ENCODE measurements at places on chromosomes 4 and X.

GRCh38 chr4:95102162-95102790, 344.5 kb downstream of the BMPR1B start:
- DNase-seq, result no peak

- DNase-seq, result no peak
Measured at GRCh38 chrX:112687189-112687691, 7.5 kb upstream of the LHFPL1 start.

GRCh38 chr4:12118651-12119213, 690.0 kb upstream of the HS3ST1 start:
- no peak for DNase-seq

GRCh38 chrX:139851730-139852129, 81.1 kb downstream of the ATP11C start:
- DNase-seq, result no peak

GRCh38 chr4:129916991-129917390, 821.0 kb downstream of the C4orf33 start:
- DNase-seq, result no peak

DNA sequence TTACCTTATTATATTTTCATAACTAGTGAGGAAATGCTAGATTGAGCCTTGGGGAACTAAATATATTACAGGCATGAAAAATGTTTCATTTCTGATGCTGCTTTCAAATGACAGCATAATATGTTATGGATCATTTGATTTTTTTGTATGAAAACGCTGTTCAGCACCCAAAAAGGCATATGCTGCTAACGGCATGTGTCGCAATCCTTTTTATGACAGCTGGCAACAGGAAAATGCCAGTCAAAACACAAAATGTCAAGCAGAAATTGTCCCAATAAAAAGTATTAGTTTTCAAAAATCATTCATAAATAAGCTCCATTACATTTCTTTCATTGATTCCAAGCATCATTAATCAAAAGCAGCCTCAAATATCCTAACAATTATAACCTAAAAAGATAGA, 1244.5 kb downstream of the PCDH7 start:
- no peak for DNase-seq

- DNase-seq, result no peak
Measured at GRCh38 chr4:61079976-61080375, 120.2 kb upstream of the ADGRL3 start.

GRCh38 chrX:68727696-68728095, 80.2 kb downstream of the STARD8 start:
- DNase-seq, result no peak

- no peak for DNase-seq
Measured at GRCh38 chr4:183843248-183843671, 61.8 kb upstream of the STOX2 start.

DNA sequence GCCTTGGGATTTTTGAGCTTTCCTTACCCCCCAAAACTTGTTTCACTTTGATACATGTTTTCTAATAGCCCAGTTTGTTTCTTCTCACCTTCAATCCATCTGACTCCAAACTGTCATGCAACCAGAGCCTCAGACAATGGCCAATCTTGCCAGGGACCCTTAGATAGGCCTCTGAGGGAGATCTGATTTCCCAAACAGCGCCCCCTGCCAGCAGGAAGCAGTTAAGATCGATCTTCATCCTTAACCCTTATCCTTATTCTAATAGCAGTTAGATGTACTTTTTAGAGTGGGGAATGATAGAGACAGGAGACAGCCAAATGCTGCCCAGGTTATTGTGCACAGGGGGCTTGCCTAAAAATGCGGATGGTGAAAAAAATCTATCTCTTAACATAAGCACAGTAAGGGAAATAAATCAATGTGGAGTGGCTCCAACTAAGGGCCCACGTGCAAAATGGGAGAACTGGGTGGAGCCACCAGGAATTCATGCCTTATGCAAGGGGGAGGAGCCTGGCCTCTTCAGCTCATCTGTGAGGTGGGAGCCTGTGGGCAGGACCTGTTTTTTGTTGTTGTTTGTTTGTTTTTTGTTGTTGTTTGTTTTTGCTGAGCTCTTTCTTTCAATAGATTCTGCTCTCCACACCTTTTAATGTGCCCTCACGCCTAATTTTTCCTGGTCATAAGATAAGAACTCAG, 833.6 kb upstream of the AGA start:
- DNase-seq, result no peak

- DNase-seq, result no peak
Measured at GRCh38 chrX:92247076-92247475, 467.9 kb downstream of the PCDH11X start.

GRCh38 chr4:176207839-176208238, 12.5 kb upstream of the SPATA4 start:
- DNase-seq, result no peak

DNA sequence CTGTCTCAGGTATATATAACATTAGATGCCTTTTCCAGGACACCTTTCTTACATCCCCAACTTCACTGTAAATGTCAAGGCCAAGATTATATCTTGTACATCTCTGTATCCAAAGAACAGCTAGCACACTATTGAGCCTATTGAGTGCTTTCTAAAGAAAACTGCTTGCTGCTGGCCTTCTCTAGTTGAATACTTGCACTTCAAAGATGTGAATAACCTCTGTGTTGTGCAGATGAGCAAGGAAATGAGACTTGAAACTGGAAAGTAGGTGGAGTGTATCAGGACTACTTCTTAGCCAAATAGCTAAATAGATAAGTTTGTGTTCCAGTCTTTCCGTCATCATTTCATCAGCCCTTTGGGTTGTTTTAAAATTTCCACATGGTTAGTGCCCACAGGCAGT, 704.4 kb upstream of the AMOT start:
- no peak for DNase-seq

GRCh38 chr4:150327262-150327780, 249.1 kb downstream of the DCLK2 start:
- DNase-seq, result no peak

DNA sequence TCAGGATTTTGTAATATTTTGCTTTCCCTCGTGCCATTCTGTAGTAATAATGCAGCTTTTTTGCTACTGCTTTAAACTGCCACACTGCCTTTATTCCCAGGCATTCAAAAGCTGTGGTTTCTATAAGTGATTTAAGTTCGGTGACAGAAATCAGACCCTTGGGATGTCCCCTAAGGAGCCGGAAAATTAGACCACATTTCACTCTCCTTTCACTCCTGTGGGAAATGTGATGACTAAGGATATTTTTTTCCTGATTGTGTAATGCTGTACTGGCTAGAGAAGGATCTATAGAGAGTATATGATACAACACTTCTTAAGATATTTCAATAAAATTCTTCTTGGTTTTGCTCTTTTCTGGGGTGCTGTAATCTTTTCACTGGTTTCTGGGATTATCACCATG, 24.4 kb downstream of the UGT2A3 start:
- no peak for DNase-seq

DNA sequence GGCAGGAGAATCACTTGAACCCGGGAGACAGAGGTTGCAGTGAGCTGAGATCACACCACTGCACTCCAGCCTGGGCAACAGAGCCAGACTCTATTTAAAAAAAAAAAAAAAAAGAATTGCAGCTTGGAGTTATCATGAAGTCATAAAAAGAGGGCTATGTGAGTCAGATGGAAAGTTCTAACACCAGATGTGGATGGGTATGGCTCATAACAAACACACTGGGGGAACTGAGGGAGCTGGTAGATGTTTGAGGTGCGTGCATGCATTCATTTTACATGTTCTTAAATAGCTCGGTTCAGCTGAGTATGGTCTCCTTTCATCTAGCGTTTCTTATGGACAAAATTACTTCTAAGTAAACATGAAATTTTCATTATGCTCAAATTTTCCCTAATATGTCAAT, 11.7 kb downstream of the TRMT2B start:
- DNase-seq, result no peak

DNA sequence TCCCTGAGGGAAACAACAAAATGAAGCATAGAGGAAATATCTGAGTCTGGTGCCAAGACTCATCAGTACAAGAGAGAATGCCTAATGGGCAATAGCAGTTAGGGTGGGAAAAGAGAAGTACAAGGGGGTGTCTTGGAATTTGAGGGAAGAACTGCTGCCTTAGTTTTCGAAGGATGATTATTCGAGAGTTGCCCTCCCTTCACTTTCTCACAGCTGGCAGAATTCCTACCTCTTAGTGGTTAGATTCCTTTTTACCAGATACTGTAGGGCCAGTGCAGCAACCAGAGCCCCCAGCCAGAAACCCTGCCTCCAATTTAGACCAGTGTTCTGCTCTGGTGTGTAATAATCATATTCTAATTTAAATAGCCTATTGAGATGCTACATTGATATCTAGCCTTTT, 56.5 kb downstream of the NFKB1 start:
- no peak for DNase-seq

- DNase-seq, result no peak
Measured at GRCh38 chr4:82275431-82276331, 98.1 kb downstream of the HNRNPD start.

DNA sequence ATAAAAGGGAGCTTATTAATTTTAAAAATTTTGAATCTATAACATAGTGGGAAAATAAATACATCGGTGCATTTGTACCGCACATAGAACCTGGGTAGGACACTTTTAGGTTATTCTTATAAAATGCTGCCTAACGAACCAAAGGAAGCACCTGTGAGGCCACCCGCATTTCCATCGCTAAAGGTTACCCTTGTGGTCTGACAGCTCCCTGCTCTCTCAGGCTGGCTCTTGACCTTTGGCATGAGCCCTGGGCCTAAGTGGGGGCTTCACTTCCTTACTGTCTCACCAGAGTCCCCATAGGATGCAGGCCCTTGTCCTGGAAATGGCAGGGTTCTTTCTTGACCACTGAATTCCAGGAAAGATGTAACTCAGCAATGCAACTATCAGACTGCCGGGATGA, 46.0 kb downstream of the HADH start:
- DNase-seq, result no peak

- no peak for DNase-seq
Measured at GRCh38 chr4:168550064-168550766, 53.4 kb downstream of the PALLD start.

DNA sequence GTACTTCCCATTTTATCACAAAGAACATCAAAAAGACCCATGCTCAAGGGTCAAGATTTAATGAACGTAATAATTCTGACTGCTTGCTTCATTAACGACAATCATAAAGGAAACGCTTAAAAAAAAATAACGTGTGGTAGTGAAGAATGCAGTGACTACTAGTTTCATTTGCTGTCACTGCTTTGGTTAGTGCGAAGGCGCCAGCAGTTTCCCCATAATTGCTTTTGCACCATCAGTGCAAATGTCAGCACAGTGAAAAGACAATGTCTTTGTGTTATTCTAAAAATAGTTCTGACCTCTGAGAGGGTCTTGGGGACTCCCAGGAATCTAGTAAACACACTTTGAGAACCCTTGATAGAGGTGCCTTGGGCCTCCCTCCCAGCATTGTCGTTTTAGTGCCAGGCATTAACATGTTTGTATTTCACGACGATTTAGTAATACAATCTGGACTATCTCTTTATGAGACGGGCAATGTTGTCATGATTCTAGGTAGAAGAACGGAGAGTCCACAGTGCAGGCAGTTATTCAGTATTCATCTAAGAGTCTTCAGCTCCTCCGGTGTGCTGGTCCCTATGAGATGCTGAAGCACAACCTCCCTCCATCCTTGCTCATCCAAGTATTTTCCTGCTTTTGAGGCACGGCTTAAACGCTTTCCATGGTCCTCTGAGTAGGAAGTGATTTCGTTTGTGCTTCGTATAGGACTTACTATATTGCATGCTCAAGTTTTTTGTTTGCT, 71.0 kb downstream of the AFF1 start:
- DNase-seq, result no peak

DNA sequence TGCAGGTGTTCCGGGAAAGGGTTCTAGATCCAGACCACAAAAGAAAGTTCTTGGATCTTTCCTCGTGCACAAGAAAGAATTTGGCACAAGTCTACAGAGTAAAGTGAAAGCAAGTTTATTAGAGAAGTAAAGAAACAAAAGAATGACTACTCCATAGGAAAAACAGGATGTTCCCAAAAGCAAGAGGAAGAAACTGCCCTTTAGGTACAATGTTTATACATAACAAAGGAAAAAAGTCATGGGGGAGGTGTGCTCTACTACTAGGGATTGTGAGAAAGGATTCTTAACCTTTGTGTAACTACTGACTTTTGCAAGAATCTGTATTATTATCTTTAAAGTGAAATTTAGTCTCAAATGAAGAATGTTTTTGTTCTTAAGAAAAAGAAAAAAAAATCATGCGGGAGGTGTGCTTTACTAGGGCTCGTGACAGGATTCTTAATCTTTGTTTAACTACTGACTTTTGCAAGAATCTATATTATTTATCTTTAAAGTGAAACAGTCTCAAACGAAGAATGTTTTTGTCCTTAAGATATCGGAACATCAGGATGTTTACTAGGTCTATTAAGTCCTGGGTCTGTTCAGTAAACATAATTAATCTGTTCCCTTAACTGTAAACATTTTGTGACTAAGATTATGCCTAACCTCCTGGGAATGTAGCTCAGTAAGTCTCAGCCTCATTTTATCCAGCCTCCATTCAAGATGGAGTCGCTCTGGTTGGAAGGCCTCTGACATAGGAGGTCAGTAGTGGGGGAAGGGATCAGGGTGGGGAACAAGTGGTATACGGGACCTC, 110.4 kb upstream of the BEND4 start:
- DNase-seq, result no peak

GRCh38 chr4:180664766-180665368, 1578.3 kb upstream of the TENM3 start:
- DNase-seq, result peak; percentile 24

DNA sequence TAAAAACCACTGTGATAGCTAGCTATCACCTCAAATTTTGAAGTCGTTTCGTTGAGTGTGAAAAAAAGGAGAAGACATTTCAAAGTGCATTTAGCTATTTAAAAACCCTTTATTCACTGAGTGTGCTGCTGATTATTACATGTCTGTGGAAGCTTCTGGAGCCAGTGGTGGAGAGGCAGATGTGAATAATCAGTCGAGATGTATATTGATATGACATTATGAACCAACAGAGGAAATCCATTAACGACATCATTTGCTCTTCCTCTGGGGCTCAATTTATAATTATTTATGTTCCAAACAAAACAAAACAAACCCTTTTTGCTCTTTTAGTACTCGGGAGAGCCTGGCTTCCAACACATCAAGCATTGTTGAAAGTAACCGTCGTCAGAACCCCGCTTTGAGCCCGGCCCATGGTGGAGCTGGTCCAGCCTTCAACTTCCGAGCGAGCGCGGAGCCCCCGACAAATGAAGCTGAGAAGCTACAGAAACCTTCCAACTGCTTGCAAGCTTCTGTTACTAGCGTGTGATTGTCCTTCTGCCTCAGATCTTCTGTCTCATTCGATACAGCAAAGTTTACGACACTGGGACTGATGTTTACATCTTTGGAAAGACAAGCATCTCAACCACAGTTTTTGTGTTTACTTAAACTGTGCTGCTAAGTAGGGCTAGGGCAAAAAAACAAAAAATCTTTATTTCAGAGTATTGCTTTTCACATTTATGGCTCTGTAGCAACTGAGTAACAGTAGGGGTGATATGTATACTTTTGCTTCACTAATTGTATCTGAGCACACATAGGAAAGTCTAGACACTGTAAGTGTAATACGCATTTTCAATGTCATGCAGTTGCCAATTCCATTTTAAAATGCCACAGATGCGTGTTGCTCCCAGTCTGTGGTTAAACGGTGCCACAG, 111.9 kb downstream of the STOX2 start:
- DNase-seq, result no peak

GRCh38 chr4:30854531-30854930, 134.4 kb downstream of the PCDH7 start:
- no peak for DNase-seq

Data from anterior cingulate cortex (tissue), 58 donors.